ENCODE measurements at places on chromosomes 3 and 15. TPM values are rescaled to one million over a fixed set of nuclear protein-coding genes. Genes with fewer than 3 reads are reported as not detected.

Gene GOLGA6L2
- not detected for total RNA-seq

Gene CERS3
- 0.33 TPM for total RNA-seq

Gene CCDC33
- not detected for total RNA-seq

Gene KLHL25
- 7.6 TPM for total RNA-seq

Gene TM6SF1
- total RNA-seq = 1.8 TPM

Gene SLC9C1
- total RNA-seq = not detected

Gene ADGRG7
- total RNA-seq = not detected

Gene GOLIM4
- total RNA-seq = 21.0 TPM

- DNase-seq = peak; percentile 70
Measured at GRCh38 chr15:101267320-101268104, 9.8 kb downstream of the SELENOS start.

DNA sequence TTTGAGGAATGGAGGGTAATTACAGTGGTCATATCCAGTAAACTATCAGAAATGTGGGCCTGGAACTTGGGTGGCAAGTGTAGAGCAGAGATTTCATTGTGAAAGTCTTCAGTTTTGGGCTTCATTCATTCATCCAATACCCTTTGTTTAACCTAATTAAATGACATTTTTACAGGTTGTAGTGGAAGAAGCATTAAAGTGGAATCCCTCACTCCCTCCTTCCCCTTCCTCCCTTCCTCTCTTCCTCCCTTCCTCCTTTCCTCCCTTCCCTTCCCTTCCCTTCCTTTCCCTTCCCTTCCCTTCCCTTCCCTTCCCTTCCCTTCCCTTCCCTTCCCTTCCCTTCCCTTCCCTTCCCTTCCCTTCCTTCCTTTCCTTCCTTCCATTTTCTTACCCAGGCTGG lies 219.3 kb downstream of the PDCD6IP start:
- DNase-seq = no peak

DNA sequence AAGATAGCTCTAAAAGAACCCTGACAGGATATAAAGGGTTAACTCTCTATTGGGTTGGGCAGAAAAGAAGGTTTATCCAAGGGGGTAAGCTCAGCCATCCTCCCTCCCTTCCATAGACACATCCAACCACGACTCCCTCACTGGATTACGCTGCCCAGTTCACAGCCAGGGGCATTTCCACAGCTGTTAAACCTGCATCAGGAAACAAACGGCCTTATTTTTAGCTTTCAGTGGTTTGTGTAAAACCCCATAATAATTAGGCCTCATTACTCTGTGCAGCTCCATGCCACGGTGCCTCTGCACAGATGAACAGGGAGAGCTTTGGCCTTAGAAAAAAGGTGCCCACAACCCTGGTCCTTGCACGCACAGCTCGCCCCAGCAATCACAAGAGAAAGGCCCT lies 110.6 kb downstream of the GABRB3 start:
- DNase-seq = no peak

DNA sequence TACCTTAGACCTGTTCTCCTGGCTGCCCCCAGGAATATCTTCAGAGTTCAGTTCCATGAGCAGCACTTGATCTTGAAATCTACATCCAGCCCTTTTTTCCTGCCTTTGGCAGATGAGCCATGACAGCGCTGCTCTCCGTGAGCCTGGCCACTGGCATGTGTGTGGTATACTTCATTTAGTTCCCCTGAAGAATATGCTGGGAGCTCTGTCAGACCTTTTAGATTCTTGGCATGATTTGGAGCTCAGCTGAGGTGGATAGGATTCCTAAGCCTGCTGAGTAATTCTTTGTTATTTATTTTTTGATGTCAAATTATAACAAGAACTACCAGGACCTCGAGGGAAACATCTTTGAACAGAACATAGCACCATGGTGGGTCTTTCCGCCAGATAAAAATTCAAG lies 121.7 kb downstream of the EDEM1 start:
- no peak for DNase-seq

DNA sequence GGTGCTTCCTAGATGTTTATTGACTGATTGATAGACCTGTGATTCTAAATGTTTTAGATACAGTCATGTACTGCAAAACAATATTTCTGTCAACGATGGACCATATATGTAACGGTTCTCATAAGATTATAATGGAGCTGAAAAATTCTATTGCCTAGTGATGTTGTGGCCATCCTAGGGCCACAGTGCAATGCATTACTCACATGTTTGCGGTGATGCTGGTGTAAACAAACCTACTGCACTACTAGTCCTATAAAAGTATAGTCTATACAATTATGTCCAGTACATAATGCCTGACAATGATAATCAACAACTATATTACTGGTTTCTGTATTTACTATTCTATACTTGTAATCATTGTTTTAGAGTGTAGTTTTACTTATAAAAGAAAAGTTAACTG lies 46.8 kb downstream of the CHST2 start:
- no peak for DNase-seq

DNA sequence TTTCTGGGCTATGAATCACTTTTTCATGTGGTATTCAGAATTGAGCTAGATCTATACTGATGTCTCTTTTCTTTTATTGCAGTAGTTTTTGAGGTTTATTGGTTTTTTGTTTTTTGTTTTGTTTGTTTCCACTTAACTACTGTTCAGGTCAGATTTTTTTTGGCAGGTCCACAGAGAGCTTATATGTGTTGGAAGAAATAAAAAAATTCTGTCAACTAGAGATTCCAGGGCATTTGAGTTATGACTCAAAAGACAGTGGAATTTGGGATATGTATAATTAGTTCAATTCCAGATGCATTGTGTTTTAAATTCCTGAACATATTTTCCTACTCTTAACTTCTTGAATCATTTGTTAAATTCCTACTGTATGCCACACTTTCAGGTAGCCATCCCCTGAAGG lies 727.2 kb downstream of the SI start:
- DNase-seq = no peak

GRCh38 chr3:194395212-194395611 lies 3.9 kb downstream of the GP5 start:
- DNase-seq = no peak

DNA sequence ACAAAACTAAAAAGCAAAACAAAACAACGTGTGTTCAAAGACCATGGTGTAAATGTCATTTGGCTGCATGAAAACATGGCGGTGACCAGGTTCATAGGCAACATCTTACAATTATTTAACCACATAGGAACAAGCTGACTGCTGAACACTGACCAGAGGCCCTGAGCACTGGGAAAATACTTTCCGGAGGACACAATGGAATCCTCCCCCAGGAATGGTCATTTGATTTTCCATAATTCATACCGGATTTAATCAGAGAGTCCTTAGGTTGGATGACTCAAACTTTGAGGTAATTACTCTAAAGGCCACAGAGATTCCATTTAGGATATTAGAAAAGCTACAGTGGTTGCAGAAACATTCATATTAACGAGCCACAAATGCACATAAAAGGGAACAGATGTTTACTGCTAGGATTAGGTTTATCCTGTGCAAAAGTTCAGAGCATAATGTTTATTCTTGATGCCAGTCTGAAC lies 254.7 kb downstream of the NR1D2 start:
- DNase-seq = no peak

DNA sequence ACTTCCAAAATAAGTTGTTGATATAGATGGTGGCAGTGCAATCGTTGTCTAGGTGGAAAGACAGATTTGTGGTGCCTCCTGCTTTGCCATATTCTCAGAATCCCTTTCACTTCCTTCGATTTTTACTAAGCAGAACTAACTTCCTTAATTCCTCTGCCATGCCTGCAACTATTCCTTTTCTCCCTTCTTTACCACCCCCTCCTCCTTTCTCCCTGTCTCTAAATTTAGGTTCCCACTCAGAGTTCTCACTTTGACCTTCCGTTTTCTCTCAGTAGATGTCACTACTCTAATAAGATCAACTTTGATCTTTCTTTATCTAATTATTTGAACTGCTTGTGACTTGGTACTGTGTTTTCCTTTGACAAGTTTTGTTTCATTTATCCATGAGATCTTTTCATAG lies 351.2 kb downstream of the LPP start:
- no peak for DNase-seq

GRCh38 chr15:40054855-40055575 lies 16.0 kb upstream of the SRP14 start:
- peak; percentile 83 for DNase-seq

DNA sequence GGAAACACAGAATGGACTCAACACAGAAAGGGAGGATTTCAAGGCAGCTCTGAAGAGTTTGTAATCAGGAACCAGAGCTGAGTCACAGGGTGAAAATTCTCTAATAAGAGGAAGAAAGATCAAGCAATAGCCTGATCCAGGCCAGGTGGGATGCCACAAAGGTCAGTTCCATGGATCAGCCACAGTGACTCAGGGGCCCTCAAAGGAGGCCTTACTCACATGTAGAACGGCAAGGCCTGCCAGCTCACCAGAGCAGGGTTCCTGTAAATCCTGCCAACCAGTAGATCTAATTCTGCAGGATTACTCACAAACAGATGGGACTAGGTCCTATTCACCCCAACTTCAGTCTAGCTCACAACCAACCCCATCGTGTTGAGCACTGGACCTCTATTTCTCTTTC lies 78.3 kb upstream of the PPP2R3A start:
- DNase-seq = no peak

DNA sequence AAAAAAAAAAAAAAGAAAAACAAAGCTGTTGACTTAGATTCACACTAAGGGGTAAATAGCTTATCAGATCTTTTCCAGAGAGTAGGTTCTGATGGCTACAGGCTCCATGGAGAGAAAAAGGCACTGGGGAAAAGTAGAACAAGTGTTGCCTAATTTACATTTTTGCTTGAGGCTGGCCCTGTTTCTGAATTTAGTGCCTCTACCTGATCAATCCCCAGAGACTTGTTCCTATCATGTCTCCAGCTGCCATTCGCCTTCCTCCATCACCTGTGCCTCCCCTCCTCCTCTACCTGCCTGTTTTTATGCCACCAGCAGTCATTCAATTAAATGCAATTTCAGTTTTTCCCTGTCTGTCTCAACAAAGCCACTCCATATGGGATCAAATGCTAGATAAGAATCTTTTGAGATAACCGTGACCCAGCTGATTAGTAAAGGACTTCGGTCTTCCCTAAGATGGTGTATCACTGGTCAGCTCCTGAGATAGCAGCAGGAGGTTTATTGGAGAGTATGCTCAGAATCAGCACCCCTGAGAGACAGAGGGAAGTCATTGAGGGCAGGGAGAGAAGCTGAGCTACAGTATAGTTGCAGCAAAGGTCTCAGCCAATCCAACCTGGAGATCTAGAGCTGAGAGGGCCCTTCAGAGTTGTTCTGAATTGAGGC lies 88.1 kb upstream of the GADL1 start:
- no peak for DNase-seq

GRCh38 chr3:27557411-27557810 lies 73.2 kb upstream of the SLC4A7 start:
- no peak for DNase-seq

- DNase-seq = no peak
Measured at GRCh38 chr3:129324855-129325254, 46.2 kb downstream of the HMCES start.

DNA sequence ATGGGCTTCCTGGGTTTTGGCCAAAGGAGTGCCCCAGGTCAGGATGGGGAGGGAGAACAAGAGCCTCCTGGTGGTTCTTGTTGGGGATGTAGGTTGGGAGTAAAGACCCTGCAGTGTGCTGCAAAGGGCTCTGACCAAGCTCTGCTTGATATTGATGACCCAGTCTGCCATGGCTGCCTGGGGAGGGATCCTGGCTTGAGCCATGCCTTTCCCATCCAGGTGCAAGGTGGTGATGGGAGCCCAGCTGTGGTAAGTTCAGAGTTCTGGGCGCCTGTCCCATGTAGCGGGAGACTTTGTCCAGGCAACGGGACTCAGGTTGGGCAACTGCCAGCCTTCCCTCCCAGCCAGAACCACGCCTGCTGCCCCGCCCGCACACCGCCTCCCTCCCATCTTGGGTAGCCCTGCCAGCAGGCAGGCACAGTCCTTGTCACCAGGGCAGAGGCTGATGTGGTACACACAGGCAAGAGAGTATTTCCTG lies 2.6 kb downstream of the GNAI2 start:
- DNase-seq = peak; percentile 98

DNA sequence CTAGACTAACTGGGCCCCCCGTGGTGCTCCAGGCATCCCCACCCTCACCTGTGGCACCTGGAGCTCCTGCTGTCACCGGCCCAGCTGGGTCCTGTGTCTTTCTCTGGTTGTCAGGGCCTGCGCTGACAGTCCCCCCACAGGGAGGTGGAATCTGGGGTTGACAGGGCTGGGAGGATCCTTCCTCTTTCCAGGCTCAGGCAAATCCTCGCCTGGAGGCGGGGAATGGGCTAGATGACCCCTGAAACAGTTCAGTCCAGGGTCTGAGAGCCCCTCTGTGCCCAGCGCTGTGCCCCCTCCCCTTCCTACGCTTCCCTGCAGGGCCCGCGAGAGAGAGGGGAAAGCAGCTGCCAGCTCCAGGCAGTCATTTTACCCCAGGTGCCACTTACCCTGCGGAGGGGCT lies 50.1 kb upstream of the MCF2L2 start:
- DNase-seq = no peak
